NCI-H1694 treated with DMSO at 0.1 percent for 48 hours (cell line): ENCODE measurements at places on chromosomes 12 and 14.

- DNase-seq, result no peak
Observed at GRCh38 chr12:6231359-6232268, 31.4 kb downstream of the CD9 start.

DNA sequence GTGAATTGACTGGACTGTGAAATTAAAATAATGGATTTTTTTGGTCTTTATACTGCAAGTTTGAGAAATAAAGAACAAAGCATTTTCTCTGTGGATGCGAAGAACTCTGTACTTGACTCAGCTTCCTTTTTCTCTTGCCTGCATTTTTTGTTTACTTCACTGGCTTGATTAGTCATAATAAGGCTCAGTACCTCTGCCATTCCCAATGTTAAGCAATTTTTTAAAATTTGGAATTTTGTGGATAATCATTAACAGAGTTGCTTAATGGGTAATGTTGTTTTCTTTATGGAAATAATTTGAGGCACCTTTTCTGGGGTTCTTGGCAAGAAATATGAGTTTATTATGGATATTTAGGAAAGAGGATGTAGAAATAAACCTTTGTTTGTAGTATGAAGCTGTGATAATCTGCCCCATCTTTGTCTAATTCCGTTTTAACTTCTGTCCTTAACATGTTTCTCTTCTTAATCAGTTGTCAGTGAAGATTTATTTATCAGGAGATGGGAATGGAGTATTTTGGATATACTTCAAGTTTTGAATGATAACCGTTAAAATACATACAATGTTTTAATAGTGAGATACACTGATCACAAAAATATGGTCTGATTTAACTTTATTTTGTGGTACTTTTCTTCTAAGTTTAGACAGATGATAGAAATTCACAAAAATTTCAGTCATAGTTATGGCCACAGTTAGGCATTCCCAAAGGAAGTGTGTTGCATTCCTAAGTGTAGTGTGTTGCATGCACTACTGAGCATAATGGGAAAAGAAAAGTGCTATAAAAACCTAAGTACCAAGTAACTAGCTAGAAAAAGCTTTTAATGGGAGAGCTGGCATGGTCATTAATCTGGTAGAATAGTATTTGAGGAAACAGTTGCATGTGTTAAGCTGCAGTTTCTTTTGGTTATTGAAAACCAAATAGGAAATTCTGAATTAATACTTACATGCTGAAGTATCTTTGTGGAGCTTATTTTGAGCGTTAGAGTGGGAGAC, 27.7 kb downstream of the WNK1 start:
- DNase-seq, result no peak

GRCh38 chr14:68619790-68620574, 172.9 kb downstream of the ZFP36L1 start:
- DNase-seq, result no peak

DNA sequence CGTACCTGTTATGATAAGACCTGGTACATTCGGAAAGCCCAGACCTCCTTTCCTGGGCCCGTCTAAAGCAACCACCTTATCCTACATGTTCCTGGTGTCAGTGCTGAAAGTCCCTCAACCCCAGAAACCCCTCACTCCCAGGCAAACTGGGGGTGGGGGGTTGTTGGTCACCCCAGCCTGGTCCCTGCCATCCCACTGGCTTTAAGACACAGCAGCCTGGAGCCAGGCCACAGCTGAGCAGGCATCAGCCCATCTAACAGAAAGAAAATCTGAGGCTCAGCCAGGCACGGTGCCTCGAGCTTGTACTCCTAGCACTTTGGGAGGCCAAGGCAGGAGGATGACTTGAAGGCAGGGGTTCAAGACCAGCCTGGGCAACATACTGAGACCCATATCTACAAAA, 4.5 kb downstream of the SELPLG start:
- DNase-seq, result no peak

GRCh38 chr14:49527221-49527620, 59.0 kb downstream of the RPS29 start:
- no peak for DNase-seq

DNA sequence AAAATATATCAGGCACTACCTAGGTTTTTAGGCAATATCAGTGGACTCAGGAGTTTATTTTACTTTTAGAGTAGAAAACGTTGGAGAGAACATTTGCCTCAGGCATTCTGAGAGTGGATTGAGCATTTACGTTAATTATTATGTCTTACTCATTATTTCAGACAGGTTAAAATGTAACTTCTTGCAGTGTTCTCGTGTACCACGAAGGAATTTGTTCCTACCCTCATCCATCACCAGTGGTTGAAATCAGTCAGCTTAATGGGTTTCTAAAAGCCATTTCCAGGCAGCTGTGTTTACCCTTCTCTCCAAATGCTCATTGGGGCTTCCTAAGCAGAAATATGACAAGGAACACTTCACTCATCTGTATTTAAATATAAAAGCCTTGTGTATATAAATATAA, 9.1 kb upstream of the LDHB start:
- DNase-seq, result no peak

DNA sequence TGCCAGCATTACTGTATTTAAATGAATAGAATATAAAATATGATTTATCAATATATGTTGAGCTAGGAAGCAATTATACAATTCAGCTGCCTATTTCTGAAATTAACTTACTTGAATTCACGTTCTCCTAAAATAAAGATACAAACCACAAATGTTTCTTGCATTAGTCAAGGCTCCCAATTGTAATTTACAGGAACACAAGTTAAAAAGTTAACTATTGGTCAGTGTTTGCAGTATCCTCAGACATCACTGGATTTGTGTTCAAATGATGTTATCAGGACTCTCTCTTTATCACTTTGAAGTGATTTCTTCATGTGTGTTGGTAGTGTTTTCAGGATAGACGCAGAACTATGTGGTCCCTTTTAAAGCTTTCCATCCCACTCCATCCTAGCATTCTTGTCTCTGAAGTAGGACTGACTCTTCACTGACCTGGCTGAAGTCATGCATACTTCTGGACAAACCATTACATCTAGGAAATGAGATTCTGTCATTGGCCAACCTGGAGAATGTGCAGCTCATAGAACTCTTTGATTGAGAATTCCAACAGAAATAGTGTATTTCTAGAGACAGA, 156.1 kb downstream of the KICS2 start:
- no peak for DNase-seq
